ENCODE measurements at places on chromosomes 2 and 18.

DNA sequence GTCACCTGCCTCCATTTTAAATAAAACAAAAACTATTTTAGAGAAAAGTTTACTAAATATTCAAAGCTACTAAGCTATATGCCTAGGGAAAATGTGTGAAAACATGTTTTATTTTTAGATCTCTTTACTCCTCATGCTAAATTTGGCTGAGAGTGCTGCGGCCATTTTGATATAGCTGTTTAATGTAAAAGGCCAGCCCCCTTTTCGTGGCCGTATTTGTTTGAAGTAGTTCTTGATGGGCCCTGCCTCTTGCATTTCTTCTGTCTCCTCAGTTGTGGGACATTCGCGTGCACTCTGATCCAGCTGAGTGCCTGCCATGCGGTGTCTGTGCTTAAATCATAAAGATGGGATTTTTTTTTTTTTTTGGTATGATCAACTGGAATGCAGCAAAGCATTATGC, 64.0 kb downstream of the ZNF407 start:
- H3K27me3 ChIP-seq: no peaks in the 10 kb centered on the region
- no peak overlapping the region for H3K27ac ChIP-seq
- DNase-seq: no peak
- no peaks in the 10 kb centered on the region for H3K4me1 ChIP-seq

DNA sequence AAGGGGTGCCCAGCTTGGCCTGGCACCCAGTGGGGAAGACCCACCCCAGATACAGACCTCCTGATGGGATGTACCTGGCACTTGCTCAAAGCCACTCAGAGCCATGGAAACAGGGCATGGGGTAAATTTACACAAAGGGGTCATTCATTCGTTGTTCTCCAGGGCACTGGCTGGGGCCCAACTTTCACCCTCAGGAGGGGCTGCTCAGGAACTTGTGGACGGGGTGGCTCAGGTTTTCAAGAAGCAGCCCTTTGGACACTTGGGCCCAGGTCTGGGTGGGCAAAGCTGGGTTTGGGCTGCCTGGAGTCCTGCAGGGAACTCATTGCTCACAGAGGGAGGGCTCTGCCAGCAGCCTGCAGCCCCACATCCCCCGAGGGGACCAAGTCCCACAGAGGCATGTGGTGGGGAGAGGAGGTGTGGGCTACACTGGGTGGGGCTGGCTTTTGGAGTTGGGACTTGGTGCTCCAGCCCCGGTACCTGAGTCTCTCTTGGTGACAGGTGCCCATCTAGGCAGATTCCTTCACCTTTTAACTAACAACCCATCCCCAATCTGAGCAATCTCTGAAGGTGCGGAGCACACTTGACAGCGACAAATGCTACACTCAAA, 172.3 kb downstream of the CELF4 start:
- peaks cover 2% of the 10 kb centered on the region for H3K27me3 ChIP-seq
- no peaks in the 10 kb centered on the region for H3K36me3 ChIP-seq
- no peak for DNase-seq
- H3K4me3 ChIP-seq: no peak overlapping the region
- H3K27ac ChIP-seq: no peak overlapping the region

DNA sequence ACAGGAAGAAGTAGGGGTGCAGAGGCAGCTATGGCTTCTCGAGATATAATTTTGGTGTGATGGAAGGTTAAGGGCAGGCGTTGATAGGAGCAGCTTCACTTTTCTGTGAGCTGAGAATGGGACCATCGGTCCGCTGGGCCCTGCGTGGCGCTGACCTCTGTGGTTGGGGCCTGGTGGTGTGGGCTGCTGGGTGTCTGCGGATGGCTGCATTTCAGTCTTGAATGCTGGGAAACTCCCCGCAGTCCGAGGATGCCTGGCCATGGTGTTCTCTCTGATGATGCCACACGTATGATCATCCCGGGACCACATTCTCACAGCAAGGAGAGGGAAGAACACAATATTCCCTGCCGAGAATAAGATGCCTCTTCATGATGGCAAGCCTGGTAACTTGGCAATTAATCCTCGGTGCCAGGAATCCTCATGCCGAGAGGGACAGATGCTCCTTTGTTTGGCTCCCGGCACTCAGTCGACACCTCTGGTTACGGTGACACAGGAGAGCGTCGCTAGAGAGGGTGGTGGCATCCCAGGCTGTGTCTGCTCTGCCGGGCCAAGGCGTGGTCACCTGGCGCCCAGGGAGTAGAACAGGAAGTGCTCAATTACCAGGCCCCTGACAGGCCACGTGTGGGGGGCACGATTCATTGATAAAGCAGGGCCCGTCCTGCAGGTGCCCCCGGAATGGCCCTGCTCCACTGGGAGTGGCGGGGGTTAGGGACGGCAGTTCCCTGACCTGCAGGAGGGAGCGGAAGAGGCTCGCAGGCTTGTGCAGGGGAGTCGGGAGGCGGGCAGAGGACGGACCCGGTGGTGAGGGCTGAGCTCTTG, 119.4 kb upstream of the CTDP1 start:
- H3K27ac ChIP-seq: no peak overlapping the region
- no peak for DNase-seq
- no peaks in the 10 kb centered on the region for H3K4me1 ChIP-seq
- H3K27me3 ChIP-seq: no peaks in the 10 kb centered on the region
- no peak overlapping the region for H3K4me3 ChIP-seq
- H3K36me3 ChIP-seq: no peaks in the 10 kb centered on the region

DNA sequence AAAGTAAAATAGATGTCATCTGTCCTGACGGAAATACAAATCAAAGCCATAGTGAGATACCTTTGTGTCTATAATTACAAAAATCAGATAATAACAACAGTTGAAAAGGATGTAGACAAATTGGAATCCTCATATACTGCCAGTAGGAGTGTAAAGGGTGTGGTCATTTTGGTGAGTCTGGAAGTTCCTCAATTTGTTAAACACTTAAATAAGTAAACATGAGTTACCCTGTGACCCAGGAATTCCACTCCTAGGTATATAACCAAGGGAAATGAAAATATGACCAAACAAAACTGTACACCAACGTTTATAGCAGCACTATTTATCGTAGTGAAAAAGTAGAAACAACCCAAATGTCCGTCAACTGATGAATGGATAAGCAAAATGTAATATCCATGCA, 24.0 kb downstream of the R3HDM1 start:
- no peaks in the 10 kb centered on the region for H3K4me1 ChIP-seq
- H3K27me3 ChIP-seq: no peaks in the 10 kb centered on the region

DNA sequence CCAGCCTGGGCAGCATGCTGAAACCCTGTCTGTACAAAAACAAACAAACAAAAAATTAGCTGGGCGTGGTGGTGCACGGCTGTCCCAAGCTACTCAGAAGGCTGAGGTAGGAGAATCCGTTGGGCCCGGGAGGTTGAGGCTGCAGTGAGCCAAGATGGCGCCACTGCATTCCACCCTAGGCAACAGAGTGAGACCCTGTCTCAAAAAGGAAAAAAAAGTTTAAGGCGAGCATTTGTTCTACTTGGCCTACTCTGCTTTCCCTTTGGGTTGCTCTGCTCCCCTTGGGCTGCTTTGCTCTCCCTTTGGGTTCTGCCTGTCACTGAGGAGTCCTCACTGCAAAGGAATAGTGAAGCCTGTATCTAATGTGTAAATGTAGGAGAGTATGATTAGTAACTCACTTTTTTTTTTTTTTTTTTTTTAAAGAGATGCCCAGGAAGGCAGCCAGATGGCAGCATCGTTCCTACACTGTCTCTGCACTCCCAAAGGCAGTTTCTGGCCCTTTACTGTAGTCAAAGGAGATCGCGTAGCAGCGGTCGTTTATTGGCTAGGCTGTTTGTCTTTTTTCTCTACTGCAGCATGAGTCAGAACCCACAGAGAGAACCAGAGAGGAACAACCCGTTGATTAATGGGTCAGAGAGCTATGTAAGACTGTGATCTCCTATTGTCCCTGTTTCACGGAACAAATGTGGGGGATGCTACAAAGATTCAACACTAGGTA, 118.3 kb upstream of the CWC22 start:
- peak; percentile 97 for DNase-seq
- no peaks in the 10 kb centered on the region for H3K27me3 ChIP-seq
- no peak overlapping the region for H3K27ac ChIP-seq
- H3K36me3 ChIP-seq: no peaks in the 10 kb centered on the region
- peaks cover 10% of the 10 kb centered on the region for H3K4me1 ChIP-seq

- DNase-seq: no peak
- H3K4me3 ChIP-seq: no peak overlapping the region
- H3K36me3 ChIP-seq: no peaks in the 10 kb centered on the region
- H3K27ac ChIP-seq: no peak overlapping the region
- H3K4me1 ChIP-seq: no peaks in the 10 kb centered on the region
Observed at GRCh38 chr2:2646433-2647051, 315.5 kb upstream of the MYT1L start.

DNA sequence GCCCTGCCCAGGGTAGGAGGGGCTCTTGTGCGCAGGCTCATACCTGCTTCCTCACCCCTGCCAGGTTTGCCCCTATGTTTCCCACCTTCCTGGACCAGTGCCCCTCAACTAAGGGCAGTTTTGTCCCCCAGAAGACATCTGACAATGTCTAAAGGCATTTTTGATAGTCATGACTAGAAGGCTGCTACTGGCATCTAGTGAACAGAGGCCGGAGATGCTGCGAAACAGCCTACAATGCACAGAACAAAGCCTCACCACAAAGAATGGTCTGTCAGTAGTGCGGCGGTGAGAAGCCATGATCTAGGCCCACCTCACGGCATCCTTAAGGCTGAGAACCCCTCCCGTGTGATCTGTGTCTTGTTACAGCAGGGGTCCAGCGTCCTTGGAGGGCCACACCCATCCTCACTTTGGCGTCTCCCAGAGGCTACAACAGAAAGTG, 96.0 kb downstream of the TMEM17 start:
- no peak overlapping the region for H3K27ac ChIP-seq
- no peaks in the 10 kb centered on the region for H3K27me3 ChIP-seq
- H3K4me3 ChIP-seq: no peak overlapping the region
- no peaks in the 10 kb centered on the region for H3K36me3 ChIP-seq

DNA sequence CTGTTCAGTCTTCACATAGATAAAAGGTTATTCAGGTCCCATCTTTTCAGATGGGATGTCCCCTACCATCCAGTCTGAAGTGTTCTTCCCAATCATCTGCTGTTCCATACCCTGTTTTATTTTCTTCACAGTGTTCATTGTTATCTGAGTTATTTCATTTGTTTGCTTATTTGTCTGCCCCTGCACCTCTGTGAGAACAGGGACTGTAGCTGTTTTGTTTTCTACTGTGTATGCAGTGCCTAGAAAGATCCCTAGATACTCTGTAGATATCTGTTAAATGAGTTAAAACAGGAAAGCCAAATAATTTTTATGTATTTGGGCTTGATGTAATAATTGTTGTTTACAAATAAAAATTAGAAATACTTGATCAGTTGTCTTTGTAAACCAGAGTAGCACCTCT, 34.2 kb downstream of the SMAD4 start:
- peaks cover 4% of the 10 kb centered on the region for H3K4me1 ChIP-seq
- H3K36me3 ChIP-seq: no peaks in the 10 kb centered on the region
- no peak overlapping the region for H3K27ac ChIP-seq
- DNase-seq: no peak
- H3K4me3 ChIP-seq: no peak overlapping the region

DNA sequence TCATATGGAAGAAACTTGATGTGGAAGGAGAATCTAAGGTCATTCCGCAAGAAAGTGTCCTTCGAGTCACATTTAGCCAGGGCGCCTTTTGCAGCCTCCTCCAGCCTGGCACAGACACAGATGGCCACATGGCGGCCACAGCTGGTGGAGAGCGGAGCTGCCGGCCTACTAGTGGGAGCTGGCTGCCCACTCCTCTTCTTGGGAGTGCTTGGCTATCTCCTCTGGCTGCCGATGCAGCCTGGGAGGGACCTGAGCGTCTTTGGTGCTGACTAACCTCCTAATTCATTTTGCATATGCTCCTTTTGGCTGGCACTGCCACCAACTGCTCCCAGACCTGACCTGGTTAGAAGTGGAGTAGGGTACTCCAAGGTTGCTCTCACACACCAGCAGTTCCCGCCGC, 199.3 kb upstream of the MYT1L start:
- H3K36me3 ChIP-seq: no peaks in the 10 kb centered on the region
- no peaks in the 10 kb centered on the region for H3K27me3 ChIP-seq
- no peak for DNase-seq

- peaks cover 15% of the 10 kb centered on the region for H3K4me1 ChIP-seq
- H3K27ac ChIP-seq: no peak overlapping the region
- no peaks in the 10 kb centered on the region for H3K36me3 ChIP-seq
Observed at GRCh38 chr2:88601286-88601685, 26.0 kb downstream of the EIF2AK3 start.

GRCh38 chr18:61953161-61953560, 60.4 kb upstream of the RNF152 start:
- no peaks in the 10 kb centered on the region for H3K36me3 ChIP-seq
- H3K27me3 ChIP-seq: no peaks in the 10 kb centered on the region
- H3K4me3 ChIP-seq: no peak overlapping the region

DNA sequence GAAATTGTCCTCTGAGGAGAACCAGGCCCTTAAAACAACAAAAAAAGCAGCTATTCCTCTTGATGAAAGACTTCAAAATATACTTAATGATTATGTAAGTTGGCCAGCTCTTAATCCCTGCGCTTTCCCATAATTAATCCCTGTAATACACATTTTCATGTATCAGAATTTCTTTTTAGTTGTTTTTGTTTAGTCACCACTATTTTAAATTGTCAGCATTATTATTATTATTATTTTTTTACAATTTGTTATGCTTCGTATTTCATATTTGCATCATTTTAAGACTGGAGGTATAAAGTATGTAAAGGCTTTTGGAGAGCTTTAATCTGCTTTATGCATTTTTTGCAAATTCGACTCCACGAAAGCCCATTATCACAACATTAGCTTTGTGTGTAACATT, 152.9 kb downstream of the ACOXL start:
- H3K27ac ChIP-seq: no peak overlapping the region
- no peaks in the 10 kb centered on the region for H3K27me3 ChIP-seq
- H3K36me3 ChIP-seq: no peaks in the 10 kb centered on the region
- H3K4me1 ChIP-seq: no peaks in the 10 kb centered on the region

GRCh38 chr2:120222186-120223033, 790 bp downstream of the TMEM185B start:
- H3K27me3 ChIP-seq: no peaks in the 10 kb centered on the region
- DNase-seq: no peak
- H3K27ac ChIP-seq: peak overlapping the region; percentile 91

DNA sequence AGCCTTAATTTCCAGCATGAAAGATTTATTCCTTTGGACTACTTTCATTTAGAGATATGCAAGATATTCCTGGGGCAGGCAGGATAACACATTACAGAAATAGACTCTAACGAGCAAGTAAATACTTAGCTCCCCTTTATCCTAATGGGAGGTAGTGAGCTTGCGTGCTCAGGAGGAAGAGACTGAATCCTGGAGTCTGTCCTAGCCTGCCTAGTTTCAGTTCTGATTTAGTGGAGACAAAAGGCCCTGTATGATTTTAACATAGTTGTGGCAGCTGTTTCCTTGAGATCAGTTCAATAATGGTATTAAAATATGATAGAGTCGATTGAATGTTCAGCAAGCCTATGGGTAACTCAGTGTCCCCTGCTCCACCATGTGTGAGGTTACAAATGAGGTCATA, 109.5 kb downstream of the FMNL2 start:
- peaks cover 7% of the 10 kb centered on the region for H3K4me1 ChIP-seq
- no peaks in the 10 kb centered on the region for H3K27me3 ChIP-seq
- no peak overlapping the region for H3K4me3 ChIP-seq
- DNase-seq: no peak
